ENCODE measurements at places on chromosomes 5 and 9.

DNA sequence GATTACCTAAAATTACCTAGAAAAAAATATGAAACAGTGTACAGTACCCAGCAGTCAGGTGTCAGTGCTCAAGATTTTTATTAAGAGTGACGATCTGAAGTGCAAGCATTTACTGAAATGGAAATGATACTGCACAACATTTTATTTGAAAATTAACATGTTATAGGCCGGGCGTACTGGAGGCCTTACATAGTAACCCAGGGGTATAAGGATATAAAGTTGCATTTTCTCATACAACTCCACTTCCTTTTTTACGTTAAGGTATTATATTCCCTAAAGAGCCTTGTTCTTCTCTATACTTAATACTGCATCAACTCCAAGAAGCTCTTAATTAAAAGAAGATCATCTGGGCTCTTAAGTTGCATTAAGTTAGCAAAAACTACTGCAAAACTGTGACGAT, 3.3 kb downstream of the MAT2B start:
- DNase-seq = no peak

GRCh38 chr9:130039528-130040147, 3.4 kb downstream of the FNBP1 start:
- no peak for DNase-seq

- no peak for DNase-seq
Measured at GRCh38 chr5:37370550-37370863, 399 bp downstream of the NUP155 start.

- no peak for DNase-seq
Measured at GRCh38 chr5:36631620-36632362, 25.4 kb downstream of the SLC1A3 start.

DNA sequence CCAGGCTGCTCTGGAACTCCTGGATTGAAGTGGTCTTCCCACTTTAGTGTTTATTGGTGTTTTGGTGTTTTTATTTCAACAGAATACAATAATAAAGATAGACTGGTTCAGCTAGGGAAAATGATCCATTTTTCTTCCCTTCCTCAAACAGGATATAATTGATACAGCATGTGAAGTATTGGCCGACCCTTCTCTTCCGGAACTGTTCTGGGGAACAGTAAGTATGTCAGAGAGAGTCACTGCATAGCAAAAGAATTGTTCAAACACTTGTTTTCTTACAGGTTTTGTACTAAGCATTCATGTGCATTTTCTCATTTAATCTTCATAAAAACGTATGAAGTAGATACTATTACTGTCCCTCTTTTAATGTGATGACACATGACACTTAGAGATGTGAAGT, 31.6 kb downstream of the NUP188 start:
- no peak for DNase-seq

GRCh38 chr5:126000507-126000906, 422.7 kb upstream of the GRAMD2B start:
- no peak for DNase-seq

GRCh38 chr5:146321571-146321970, 17.1 kb upstream of the POU4F3 start:
- DNase-seq = no peak

DNA sequence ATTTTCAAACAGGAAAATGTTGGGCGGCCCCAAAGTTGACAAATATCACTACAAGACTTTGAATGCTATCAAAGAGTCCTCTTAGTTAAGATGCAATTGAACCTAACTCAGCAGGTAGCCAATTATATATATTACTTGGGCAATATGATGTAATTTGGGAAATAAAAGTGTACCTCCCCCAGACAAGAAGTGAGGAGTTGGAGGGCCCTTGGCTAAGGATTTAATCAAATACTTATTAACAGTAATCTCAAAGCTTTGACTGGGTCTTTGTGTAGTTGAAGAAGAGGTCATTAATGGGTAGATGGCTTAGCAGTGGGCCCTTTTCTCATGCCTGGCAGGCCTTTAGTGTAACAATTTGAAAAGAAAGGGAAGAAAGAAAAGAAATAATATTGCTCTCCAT, 599.0 kb downstream of the CSNK1G3 start:
- no peak for DNase-seq

DNA sequence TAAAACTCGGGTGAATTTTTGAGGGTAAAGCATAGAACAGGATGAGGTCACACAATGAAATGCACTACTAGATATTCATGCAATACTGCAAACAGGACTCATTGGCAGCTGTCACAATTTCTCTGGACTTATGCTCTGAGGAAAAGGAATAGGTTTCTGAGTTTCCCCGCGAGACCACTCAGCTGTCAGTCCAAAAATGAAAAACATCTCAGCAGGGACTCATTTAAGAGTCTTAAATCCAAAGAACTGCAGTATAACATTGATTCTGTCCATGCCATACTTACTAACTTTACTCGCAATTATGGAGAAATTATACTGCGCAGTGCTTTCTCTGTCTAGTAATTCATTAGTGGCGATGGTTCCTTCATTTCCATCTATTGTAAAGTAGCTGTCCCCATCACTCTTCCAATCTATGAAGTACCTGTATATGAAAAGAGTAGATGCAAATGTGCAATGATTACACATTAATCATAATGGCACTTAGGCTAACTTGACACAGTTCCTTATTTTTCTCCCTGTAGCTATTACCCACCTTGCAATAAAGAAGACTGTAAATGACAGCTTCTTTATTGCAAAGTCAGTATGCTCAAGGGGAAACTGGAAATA, 1070.0 kb downstream of the CDH12 start:
- no peak for DNase-seq

GRCh38 chr9:105414947-105415661, 32.7 kb upstream of the FSD1L start:
- DNase-seq = no peak

- DNase-seq = no peak
Measured at GRCh38 chr9:133994353-133995011, 2.4 kb upstream of the VAV2 start.

DNA sequence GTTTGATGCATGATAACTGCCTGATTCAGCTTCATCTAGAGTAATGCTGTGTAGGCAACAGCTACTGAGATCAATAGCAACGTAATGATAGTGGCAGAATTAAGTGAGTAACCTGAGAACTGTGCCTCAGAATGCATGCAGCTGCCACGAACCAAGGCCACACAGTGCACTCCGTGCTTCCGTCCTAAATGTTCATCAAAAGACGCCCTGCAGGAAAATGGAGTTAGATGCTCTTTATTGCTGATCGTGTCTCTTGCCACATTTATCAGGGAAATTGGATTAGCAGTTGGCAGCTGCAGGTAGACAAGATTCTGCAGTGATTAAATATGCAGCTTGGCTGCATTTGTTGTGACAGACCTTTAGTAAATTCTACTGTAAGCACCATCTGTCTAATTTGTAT, 107.7 kb upstream of the TLX3 start:
- no peak for DNase-seq

- DNase-seq = no peak
Measured at GRCh38 chr9:73284377-73284776, 132.7 kb downstream of the ANXA1 start.

DNA sequence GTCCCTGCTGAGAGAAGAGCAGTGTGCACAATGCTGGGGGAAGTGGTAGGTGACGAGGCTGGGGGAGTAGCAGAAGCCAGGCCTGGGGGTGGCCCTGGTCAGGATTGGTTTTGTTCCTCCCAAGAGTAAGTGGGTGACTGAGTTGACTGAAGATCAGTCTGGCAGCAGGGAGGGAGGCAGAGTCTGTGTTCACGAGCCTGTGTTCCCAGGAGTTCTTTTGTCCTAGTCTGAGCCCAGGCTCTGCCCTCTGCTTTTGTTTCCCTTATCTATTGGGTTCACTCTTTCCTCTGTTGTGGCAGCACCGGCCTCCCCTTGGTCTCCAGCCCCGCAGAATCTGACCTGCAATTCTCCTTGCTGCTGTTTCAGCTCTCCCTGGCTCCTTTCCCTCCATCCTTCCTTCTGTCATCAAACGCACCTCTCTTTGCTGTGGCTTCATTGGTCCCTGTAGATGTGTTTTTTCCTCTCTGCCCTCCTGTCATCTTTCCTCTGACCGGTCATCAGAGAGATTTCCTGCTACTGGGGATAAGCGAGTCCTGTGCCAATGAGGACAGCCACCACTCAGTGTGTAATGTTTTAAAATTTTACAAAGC, 607.4 kb downstream of the KIF4B start:
- no peak for DNase-seq

GRCh38 chr5:91104062-91104448, 279.1 kb downstream of the ARRDC3 start:
- DNase-seq = no peak

DNA sequence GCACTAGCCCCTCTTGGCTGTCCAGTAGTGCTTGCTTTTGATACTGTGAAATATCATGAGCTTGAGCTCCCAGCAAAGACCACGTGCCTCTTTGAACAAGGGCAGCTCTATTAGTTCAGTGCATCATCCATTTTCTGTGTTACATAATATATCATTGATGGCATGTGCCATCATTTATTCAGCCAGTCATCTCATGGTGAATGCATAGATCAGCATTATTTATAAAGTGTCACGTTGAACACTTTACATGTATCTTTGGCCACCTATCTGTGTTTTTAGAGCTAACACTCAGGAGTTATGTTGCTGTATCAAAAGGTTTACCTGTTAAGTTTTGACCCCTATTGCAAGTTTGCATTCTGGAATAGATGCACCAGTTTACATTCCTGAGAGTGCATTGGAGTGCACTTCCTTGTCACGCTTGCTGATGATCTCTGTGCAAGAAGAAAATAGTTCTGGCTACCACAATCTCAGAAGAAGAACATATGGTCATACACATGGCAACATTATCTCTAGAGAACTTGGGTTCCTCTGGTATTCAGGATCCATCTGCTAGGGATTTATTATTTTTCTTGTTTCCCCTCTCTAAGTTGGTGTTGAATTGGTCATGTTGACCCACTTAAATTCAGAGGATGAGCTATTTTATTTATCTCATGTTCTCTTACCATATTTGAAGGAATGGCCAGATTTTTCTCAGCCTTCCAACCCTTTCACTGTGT, 120.9 kb downstream of the SH3GL2 start:
- no peak for DNase-seq

GRCh38 chr9:121893786-121894185, 199.3 kb downstream of the TTLL11 start:
- DNase-seq = no peak

GRCh38 chr5:162496100-162496808, 428.7 kb downstream of the GABRG2 start:
- DNase-seq = no peak

DNA sequence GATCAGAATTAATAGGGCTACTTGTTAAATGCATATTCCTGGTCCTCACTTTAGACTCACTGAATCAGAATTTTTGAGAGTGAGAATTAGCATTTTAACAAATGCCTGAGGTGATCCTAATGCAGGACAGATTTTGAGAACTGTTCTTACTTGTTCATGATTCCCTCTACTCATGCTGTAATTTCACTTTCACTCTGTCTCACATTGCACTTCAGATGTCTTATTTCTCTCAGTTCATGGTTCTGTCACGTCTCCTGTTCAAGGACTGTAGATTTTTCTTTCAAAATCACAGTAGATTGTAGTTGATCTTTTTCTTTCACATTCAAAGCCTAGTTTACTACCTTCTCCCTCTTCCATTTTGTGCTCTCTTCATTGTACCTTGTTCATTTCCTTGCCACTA, 54.3 kb downstream of the ADGRV1 start:
- DNase-seq = no peak

DNA sequence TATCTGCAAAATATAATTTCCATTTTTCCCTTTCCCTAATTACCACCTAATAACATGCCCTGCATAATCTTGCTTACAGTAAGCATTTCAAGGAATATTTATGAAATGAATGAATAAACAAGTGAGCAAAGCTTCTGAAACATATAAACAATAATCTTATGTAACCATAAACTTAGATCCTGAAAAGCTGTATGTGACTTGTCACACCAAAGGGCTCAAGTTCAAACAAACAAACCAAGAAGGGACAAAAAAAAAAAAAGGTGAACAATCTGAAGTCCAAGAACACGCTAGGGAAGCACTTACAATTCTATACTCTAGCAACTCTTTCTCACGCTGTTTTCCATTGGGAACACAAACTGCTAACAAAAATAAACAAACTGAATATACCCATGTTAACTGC, 36.3 kb downstream of the PLPP1 start:
- no peak for DNase-seq

DNA sequence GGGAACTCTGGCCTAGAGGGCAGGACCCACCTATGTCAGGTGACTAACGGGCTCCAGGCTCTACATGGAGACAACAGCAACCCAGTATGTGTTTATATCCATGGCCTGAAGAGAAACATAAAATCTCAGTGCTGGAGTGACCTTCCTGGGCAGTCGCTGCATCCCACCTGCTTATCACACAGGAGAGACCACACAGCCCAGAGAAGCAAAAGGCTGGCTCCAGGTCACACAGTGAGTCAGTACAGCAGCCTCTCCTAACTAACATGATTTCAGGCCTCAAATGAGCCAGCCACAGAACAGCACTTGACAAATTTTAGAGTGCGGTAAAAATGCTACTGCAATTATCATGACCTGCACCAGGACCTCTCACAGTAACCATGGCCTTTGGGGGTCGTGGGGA, 54.0 kb upstream of the TGFBR1 start:
- no peak for DNase-seq
